Activated CD8-positive, alpha-beta memory T cell treated with anti-CD3 and anti-CD28 coated beads for 48 hours (primary cell): ENCODE measurements at places on chromosomes 12 and 14.

- no peak for DNase-seq
These were observed 12.2 kb upstream of the PLEKHG7 start for GRCh38 chr12:92690601-92691000.

GRCh38 chr14:60114881-60115280, 23.2 kb downstream of the PCNX4 start:
- DNase-seq, result no peak

DNA sequence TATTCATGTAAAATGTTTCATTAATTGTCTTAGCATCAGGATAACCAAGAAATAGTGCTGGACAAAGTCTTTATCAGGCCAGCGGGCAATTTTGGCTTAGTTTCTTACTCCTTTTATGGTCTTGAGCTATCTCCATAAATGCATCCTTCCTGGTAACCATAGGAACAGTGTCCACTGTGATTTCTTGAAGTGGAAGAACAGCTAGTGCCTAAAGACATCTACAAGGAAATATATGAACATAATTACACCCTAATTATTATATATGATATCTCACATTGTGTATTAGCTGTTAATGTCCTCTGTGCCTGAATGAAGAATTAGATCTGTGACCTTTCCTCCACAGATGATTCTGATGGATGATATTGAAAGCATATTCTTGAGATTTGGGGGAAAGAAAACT, 286.7 kb upstream of the ATXN7L3B start:
- DNase-seq, result no peak

- no peak for DNase-seq
These were observed 251.5 kb downstream of the PAWR start for GRCh38 chr12:79439175-79439825.

GRCh38 chr12:101779626-101780025, 40.4 kb upstream of the SYCP3 start:
- DNase-seq, result no peak

- DNase-seq, result no peak
These were observed 125.5 kb downstream of the DAAM1 start for GRCh38 chr14:59313658-59314608.

DNA sequence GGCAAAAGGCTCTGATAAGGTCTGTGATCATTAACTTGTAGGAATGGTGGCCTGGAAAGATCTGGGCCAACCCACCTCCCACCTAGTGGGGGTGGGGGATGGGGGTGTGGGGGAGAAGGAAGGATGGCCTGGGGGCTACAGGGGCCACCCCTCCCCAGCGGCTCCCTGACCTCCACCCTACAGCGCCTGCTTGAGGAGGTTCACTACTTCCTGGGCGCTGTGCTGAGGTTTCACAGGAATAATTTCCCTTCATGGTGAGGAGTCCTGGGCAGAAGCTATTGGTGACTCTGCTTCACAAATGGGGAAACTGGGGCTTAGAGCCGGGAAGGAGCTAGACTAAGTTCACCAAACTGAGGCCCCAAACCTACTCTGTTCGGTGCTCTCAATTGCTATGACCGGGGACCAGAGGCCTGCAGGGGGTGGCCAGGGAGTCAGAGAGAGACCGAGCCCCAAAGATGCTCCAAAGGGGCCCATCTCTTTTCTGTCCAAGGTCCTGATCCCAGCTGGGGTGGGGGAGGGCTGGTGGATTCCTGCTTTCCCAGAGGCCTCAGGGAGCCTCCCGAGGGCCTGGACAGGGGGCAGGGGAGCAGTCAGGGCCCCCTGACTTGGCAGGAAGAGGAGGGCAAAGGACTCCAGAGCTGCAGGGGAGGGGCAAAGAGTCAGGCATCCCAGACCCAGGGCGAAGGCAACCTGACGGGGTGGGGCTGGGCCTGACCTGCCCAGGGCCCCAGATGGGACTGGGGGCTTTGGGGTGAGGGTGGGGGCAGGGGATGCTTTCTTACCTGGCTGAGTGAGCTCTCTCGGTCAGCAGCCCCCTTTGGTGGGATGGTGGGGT, 1.7 kb downstream of the HNF1A start:
- no peak for DNase-seq

GRCh38 chr12:119208626-119209061, 29.9 kb downstream of the HSPB8 start:
- DNase-seq, result no peak

DNA sequence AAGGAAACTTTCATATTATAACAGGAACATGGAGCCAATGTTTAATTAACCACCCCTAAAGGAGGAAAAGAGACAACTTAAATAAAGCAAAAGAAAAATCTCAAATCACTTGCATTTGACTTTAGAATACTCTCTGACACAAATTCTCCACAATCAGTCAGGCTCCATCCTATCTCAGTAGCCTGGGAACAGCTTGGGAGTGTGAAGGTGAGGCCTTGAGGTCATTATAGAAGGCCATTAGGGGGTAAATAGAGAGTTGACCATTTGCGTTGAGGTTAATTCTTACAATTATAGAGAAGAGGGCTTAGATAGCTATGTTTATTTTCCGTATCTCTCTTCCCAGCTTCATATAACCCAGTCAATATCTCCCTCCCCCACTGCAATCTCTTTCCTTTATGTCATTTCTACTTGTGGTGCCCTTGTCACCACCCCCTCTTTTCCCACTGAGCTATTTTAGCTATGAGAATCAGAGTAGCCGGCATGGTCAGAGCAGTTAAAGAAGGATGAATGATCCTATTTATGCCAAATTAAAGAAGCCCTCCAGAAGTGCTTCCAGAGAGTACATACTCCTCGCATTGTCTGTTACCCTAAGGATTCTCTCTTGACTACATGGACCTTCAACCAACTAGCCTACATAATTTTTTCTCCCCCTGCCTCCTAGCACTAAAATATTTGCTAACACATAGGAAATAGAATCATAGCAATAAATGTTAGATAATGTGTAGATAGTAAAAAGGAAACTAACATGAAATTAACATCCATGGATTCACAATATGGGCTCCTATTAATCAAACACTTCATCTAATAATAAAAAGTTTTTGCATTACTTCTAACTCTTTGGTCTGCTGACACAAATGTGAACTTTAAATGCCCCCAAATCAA, 135.2 kb upstream of the KRR1 start:
- DNase-seq, result no peak

DNA sequence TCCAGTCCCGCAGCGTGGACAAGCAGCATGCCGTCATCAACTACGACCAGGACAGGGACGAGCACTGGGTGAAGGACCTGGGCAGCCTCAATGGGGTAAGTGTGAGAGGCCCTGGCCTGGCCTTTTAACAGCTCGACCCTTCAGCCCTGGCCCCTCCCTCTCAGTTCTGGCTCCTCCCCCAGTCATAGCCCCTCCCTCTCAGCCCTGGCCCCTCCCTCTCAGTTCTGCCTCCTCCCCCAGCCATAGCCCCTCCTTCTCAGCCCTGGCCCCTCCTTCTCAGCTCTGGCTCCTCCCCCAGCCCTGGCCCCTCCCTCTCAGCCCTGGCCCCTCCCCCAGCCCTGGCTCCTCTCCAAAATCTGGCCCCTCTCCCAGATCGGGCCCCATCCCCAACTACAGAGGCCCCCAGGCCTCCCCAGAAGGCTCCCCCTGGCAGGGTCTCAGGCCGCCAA, 11.2 kb downstream of the CEP170B start:
- peak; percentile 42 for DNase-seq

DNA sequence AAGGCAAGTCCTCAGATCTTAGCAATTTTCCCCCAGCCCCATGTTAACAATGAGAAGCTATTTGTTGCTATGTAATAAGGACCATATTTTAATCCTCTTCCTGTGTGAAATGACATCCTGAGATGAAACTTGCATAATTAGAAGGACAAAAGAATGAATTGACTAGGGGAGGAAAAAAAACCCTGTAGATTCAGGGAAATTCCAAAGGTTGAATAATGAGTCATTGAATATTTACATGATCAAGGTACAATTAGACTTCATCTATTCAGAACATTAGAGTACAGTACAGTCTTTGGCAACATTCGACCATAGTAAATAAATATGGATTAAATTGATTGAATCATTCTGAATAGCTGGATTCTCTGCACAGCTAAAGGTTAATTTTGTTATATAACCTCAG, 9.4 kb downstream of the MYBPC1 start:
- DNase-seq, result no peak

- DNase-seq, result no peak
These were observed 155.5 kb upstream of the CCND2 start for GRCh38 chr12:4118017-4118510.

DNA sequence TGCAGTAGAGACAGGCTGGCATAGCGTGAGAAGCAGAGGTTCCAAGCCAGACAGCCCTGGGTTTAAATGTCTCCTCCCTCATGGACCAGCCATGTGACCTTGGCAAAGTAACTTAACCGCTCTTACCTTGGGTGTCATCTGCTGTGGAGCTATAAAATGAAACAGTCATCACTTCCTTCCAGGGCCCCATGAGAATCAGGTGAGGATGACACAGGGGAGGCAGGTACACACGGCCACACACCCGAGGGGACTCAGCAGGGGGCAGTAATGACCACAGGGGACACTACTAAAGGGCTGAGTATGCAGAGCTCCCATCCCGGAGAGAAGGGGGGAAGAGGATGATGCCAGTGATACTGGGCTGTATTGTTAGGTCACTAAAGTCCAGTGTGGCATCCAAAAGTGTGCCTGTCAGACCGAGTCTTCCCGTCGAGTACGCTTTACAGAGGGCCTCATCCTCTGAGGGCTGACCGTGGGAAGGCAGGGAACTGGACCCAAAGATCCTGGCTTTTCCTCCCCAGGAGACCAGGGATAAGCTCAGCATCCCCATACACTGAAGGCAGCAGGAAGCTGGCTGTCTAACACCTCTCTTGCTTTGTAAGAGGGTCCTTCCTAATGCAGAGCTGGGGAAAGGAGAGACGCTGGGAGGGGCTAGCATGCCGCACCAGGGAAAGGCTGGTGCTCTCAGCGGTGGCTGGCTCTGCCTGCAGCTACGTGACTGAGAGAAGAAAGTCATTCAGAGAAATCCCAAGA, 94.2 kb downstream of the SINHCAF start:
- DNase-seq, result no peak

- no peak for DNase-seq
These were observed 175.7 kb upstream of the EGLN3 start for GRCh38 chr14:34126586-34126985.

GRCh38 chr12:48556631-48557030, 13.2 kb downstream of the LALBA start:
- DNase-seq, result no peak

- no peak for DNase-seq
These were observed 9.7 kb downstream of the TPH2 start for GRCh38 chr12:71948390-71948789.

DNA sequence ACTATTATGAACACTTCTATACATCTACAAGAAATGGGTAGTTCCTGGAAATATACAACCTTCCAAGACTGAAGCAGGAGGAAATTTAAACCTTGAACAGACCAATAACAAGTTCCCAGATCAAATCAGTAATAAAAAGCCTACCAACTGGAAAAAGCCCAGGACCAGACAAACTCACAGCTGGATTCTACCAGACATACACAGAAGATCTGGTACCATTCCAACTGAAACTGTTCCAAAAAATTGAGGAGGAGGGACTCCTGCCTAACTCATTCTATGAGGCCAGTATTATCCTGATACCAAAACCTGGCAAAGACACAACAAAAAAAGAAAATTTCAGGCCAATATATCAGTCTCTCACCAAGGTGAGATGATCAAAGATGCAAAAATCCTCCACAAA, 189.4 kb downstream of the RPS29 start:
- DNase-seq, result no peak

DNA sequence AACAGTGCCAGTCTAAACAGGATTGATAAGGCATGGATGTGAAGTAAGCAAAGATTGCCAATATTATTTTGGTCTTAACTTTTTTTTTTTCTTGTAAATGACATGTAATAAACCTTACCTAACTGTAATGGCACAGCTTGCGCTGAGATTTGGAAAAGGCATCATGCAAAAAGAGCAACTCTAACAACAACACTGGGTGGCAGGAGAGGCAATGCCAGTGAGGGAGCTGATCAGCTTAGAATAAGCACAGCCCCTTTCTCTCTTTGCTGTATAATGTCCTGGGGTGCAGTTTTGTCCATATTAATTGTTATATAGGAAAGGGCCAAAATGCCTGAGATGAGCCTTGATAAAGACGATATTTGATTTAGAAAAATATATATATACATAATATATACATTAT, 1589.7 kb upstream of the FLRT2 start:
- DNase-seq, result no peak

GRCh38 chr14:67943947-67944346, 124.4 kb downstream of the RAD51B start:
- no peak for DNase-seq

DNA sequence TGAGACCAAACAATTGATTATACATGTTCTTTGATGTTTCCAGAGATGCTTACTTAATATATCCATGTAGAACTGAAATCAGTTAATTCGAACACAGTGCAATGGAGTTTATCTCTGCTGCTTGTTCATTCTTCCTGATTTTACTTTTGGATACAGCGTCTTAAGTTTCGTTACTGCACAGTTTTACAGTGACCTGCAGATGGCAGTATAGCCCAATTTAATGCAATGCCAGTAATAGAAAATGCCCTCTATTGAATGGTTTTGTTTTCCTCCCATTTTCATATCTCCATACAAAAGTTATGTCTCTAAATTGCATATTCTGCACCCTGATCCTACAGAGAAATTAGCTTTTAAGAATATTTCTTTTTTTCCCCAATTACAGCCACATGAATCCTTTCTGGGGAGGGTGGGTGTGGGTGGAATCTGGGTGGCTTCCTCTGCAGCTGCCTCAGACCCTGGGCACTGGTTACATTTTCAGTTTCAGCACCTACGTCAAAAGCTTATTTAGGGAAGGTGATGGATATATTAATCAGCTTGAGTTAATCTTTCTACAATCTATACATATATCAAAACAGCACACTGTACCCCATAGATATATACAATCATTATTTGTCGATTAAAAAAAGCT, 101.1 kb upstream of the DCD start:
- DNase-seq, result no peak

DNA sequence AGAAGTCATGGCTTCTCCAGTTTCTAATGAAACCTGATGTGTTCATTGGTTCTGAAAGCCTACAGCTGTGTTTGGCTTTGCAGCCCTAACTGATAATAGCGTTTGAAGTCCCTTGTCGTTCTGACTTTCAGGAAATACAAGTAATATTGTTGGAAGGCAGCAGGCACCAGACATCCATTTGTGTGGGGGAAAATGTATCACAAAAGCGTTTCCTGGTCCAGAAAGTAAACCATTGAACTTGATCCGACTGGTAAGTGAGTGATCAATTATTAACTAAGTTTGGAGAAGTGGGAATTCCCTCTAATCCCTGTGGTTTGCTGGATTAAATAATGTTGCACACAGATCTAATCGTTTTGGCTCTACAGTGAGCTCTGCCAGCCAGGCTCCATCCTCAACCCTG, 77.3 kb upstream of the LTA4H start:
- no peak for DNase-seq

- no peak for DNase-seq
These were observed 42.8 kb downstream of the CACNA2D4 start for GRCh38 chr12:1875608-1876007.
